ENCODE measurements at places on chromosomes 1 and 21.

- DNase-seq, result no peak
Measured at GRCh38 chr1:38083541-38083940, 36.9 kb upstream of the POU3F1 start.

GRCh38 chr1:22208973-22209378 lies 66.1 kb upstream of the WNT4 start:
- DNase-seq, result no peak

GRCh38 chr1:115282807-115283208 lies 55.2 kb downstream of the NGF start:
- no peak for DNase-seq

GRCh38 chr1:15949453-15950245 lies 26.3 kb downstream of the ZBTB17 start:
- DNase-seq, result no peak

GRCh38 chr1:234980645-234981396 lies 147.8 kb downstream of the TOMM20 start:
- no peak for DNase-seq

DNA sequence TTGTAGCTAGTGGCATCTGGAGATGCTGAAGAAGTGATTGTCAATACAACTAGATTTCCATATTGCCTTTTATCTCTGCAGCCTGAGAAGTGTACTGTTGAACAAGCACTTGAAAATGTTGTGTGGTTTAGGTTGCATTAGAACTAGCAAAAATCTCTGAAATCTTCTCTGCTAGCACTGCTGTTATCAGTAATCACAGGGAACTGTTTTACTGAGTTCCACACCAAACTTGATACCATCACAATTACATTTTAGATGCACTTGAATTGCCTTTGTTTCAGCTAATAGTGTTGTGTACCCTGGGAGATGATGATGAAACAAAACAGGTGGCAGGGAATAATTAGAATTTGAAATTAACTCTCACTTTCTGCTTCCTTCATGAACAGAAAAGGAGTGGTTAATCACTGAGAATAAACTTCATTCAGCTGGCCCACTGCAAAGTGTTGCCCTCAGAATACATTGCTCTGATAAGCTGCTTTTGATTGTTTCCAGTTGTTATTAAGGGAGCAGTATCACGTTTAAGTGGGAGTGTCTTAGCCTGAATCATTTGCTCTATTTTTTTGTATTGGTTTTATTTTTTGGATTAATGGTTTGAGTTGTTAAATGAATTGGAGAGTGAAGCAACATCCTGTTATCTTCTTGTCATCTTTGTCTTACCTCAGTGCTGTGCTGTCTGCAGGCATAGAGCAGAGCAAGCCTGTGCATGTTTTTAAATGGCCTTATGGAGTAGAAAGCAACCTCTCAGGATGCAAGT lies 13.0 kb downstream of the FAM20B start:
- no peak for DNase-seq

GRCh38 chr1:57796616-57797015 lies 372.8 kb upstream of the DAB1 start:
- no peak for DNase-seq

DNA sequence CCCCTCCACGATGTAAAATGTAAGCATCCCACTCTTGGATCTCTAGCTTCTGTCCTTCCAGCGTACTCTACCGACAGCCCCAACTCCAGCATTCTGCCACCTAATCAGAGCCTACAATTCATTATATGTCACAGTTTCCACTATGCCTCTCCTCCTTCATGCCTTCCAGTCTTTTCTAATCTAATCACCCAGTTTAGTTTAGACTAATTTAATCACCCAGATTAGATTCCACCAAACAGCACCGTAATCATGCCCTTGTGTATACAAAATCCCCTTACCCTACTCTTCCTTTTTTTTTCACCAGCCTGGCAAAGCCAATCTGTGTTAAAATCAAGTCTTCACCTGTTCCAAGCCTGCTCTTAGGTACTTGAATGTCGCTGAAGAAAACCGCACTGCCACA lies 49.8 kb upstream of the KANK4 start:
- no peak for DNase-seq

- no peak for DNase-seq
Measured at GRCh38 chr1:79325705-79326104, 319.2 kb upstream of the ADGRL4 start.

DNA sequence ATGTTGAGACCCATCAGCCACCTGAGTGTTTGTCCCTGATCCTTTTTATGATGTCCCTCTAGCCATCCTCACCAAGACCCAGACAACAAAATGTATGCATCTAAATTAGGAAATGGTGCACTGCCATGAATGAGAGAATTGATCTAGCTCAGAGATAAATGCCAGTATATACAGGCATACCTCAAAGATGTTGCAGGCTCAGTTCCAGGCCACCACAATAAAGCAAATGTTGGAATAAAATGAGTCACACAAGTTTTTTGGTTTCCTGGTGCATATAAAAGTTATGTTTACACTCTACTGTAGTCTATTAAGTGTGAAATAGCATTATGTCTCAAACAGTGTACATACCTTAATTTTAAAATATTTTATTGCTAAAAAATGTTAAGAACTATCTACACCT lies 63.9 kb downstream of the CHIA start:
- no peak for DNase-seq

DNA sequence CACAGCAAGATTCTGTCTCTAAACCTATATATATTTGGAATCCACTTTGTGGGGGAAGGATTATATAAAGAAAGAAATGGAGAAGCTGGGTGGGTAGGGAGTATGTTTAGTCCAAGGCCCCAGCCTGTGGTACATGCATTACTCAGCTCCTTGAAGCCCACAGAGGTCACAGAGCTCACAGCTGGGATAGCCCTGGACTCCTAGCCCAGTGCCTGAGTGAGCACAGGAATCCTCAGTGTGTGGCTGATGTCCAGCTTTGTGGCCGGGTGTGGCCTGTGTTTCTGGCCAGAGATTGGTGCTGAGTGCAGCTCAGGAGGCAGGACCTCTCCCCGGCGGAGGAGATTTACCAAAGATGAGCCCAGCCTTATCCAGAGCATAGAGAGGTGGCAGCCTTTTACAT lies 7.6 kb downstream of the CAPN9 start:
- DNase-seq, result no peak

GRCh38 chr1:36768486-36769178 lies 265.7 kb downstream of the GRIK3 start:
- DNase-seq, result peak; percentile 81

GRCh38 chr1:212945463-212946160 lies 4.7 kb upstream of the VASH2 start:
- DNase-seq, result no peak

DNA sequence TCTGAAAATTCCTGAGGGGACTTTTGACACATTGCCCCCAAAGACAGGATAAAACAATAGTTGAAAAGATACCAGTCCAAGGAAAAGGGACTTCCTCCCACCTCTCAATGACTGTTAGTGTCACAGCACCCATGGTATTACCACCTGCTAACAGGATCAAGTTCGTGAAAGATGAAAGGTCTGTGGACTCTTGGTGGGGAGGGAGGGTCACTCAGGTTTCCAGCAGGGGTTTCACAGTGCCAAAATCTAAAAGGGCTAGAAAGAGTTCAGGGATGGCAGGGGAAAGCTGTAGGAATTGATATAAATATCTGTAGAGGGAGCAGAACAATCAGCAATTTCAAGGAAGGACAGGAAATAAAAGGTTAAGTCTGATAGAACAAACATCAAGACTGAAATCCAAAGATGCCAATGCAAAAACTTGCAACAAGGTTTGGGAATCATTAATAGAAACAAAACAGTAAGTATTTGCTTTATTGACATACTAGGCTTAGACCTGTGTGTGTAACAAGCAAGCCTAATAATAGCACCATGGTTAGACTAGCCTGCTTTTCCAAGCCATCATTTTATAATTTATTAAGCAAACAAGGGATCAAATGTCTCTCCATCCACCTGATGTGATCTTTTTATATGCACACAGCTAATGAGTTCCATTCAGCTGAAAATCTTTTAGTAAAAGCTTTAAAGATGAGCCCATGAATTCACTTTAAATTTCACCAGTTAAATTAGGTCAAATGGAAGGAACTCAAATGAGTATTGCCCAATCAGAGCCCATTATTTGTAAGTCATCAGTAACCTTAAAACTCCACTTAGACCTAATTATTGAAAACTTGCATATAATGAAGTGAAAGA lies 3.7 kb downstream of the MCL1 start:
- DNase-seq, result no peak

DNA sequence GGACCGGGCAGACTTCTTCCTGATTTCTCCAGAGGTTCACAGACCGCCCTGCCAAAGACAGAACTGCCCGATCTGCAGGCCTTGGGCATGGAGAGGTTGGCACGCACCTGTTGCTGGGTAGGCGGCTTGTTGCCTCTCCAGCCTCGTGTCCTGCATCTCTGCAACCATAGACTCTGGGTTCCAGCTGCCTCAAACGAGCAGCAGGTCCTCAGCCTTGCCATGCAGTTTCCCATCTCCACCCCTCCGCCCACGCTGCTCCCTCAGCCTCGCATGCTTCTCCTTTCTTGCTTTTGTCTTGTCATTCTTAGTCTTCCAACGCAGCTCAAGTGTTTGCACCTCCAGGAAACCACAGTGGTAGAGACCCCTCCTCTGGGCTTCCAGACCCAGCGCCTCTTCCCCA lies 126.2 kb downstream of the LACTBL1 start:
- DNase-seq, result no peak

GRCh38 chr1:79847700-79848099 lies 841.2 kb upstream of the ADGRL4 start:
- DNase-seq, result no peak

DNA sequence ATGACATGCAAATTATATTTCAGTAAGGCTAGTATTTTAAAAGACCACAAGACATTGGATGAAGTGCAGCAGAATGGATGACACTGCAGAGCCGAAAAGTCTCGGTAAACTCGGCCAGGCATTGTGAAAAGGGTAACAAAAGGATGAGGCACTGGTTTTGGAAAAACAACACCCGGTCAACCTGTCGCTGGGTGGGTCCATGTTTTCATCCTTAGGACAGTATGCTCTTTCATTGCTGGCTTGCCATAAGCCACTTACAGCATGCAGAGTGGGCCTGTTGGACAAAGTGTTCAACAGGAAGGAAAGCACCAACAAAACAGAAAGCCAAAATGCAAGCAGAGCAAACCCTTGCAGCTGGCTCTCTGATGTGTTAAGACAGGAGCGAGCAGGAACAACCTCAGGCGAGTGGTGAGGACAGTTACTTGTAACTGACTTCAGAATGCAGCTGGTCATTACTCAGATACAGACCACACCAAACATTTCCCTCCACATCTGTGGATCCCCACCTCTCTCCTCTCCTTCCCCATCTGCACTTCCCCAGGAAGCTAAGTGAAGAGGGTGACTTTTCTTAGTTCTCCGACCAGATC lies 2.9 kb upstream of the RCAN1 start:
- no peak for DNase-seq

DNA sequence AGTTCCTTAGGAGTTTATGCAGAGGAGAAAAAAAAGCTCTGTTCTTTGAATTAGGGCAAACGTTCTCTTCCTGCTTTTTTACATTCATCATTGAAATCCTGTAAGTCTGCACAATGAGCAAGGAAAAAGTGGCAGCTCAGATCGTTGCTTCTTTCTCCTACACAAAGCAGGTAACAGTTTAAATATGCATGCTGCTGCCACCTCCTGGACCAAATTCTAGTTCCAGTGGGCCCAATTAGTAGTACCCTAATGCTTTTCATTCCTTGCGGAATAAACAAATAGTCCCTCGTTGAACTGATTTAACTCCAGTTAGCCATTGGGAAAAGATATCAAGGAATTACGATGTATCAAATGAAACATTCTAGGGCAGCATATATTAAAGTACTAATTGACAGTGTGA lies 20.1 kb downstream of the YTHDF2 start:
- no peak for DNase-seq

DNA sequence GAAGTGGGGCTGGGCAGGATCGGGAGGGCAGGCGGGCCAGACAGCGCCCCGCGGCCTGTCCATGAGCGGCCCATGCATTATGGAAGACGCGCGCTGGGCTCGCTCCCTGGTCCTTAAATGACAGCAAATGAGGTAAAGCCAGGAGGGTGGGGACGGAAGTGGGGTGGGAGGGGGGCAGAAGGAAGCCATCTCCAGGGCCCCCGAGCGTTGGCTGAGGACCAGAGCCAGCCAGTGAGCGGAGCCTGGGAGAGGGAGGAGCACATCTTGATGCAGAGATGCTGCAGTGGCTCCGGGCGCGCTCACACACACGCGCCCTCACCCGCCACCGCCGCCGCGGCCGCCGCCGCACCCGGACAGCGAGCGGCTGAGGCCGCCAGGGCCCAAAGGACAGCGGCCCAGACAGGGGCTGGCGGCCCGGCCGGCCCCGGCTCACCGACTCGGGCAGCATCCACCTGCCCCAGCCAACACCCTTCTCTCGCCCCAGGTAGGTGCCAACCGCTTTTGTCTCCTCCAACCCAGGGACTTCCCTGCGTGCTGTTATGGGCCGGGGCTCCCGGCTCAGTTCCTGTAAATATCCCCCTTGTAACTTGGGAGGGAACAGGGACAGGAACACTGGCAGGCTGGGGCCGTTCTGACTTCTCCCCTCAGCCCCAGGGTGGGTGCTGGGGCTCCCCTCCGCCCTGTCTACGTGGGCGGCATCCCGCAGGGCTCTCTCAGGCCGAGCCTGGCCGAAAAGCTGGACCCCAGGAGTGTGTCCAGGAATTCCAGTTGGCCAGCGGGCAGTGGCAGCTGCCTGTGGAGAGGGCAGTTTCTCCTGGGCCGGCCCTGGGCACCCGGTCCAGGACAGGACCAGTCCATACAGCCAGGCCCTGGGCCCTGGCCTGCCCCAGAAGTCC lies at the start of gene CNTN2:
CNTN2 (plus strand) TSS at position 302 of the 896 bp plus-strand sequence. CDS start 9,974 bp downstream, outside the sequence.
- peak; percentile 9 for DNase-seq

DNA sequence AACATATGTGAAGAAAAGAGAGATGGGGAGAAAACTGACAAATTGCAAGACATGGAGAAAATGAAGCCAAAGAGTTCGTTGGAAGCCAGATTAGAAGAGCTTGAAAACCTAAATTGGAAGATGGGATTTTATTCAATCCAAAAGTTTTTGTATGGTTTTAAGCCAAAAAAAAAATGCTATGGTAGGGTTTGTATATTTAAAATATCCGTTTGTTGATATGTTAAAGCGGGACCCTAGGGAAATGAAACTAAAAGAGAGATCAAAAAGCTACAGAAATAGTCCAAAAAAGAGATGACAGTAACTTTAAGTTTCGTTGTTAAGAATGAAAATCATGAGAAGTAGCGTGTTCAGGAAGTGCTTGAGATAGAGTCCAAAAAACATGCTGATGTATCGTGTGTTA lies 617.7 kb upstream of the ADGRL2 start:
- DNase-seq, result no peak

DNA sequence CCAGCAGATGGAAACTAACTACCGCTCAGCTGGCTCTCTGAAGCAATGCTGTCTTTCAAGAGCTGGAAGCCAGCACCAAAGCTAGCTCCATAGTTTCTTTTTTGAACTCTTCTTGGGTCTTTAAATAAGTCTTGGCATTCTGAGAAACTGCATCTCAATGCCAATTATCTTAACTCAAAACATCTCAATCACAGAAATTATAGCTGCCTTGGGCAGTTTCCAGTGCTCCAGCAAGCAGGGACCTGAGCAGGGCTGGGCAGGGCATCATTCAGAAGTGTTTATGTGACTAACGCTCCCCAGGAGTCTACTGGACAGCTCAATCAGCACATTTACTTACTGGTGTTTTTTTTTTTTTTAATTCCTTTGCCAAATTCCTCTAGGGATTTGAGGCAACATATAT lies 18.3 kb upstream of the PADI4 start:
- DNase-seq, result no peak

Measured in NCI-H1092 (cell line).